ENCODE measurements at places on chromosomes 13 and 19. TPM values are rescaled to one million over a fixed set of nuclear protein-coding genes. Genes with fewer than 3 reads are reported as not detected.

TGFBR3L gene
- 1.8 TPM for total RNA-seq

SHISA7 gene
- total RNA-seq = 0.02 TPM

FXYD1 gene
- total RNA-seq = not detected

WIZ gene
- 23.9 TPM for total RNA-seq

RNF225 gene
- 0.19 TPM for total RNA-seq

ZNF554 gene
- 0.93 TPM for total RNA-seq

OR10H3 gene
- total RNA-seq = not detected

LILRB3 gene
- total RNA-seq = 0.30 TPM

TMEM86B gene
- total RNA-seq = 3.8 TPM

LGALS14 gene
- total RNA-seq = not detected

SYNGR4 gene
- 3.6 TPM for total RNA-seq

N4BP2L1 gene
- total RNA-seq = 0.62 TPM

FOXO1 gene
- 11.5 TPM for total RNA-seq

ZBTB32 gene
- not detected for total RNA-seq

ADAMTSL5 gene
- 2.4 TPM for total RNA-seq

STOML3 gene
- total RNA-seq = not detected
